ENCODE measurements at places on chromosomes 6 and 20.

- no peaks in the 10 kb centered on the region for H3K36me3 ChIP-seq
- H3K27me3 ChIP-seq = no peaks in the 10 kb centered on the region
- no peak overlapping the region for H3K4me3 ChIP-seq
- no peak for DNase-seq
- no peaks in the 10 kb centered on the region for H3K4me1 ChIP-seq
These were observed 156.1 kb upstream of the PTPRK start for GRCh38 chr6:128676456-128676855.

DNA sequence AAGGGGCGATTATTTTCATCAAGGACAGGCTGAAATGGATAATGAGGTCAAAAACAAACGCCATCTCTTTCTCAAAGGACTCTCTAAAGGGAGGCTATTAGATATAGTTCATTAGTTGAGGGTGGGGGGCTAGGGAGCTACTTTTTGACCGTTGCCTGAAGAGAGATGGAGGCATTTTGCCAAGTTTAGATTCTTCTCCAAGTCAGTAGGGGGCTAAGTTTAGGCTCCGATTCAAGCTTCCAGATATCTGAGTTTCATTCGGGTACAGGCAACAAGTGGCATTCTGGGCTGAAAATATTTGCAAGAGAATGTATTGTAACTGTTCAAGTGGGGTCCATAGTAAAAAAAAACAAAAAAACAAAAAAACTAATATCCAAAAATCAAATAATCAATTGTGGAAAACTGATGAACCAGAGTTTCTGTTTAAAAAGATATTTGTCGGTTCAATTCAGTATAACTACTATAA lies 43.4 kb upstream of the PIM1 start:
- no peaks in the 10 kb centered on the region for H3K36me3 ChIP-seq
- H3K27ac ChIP-seq = no peak overlapping the region
- H3K4me1 ChIP-seq = peaks cover 6% of the 10 kb centered on the region
- no peak for DNase-seq
- no peaks in the 10 kb centered on the region for H3K27me3 ChIP-seq

DNA sequence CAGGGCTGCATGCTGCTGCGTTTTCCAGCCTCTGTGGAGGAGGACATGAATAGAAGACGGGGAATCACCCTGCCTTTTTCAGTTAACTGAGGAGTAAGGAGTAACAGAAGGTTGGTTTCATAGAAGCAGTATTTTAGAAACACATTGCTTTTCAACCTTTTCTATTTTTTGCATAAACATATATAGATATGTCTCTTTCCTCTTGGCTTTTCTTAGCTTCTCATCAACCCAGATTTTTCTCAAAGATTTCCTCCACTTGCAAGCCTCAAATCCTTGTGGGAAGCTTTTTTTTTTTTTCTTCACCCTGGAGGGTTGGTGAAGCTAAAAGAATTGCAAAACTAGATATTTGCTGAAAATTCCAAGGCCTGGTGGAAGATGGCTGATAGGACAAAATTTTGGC lies 6.0 kb downstream of the SLC24A3 start:
- no peaks in the 10 kb centered on the region for H3K27me3 ChIP-seq
- DNase-seq = no peak
- peaks cover 18% of the 10 kb centered on the region for H3K4me1 ChIP-seq
- no peak overlapping the region for H3K4me3 ChIP-seq

DNA sequence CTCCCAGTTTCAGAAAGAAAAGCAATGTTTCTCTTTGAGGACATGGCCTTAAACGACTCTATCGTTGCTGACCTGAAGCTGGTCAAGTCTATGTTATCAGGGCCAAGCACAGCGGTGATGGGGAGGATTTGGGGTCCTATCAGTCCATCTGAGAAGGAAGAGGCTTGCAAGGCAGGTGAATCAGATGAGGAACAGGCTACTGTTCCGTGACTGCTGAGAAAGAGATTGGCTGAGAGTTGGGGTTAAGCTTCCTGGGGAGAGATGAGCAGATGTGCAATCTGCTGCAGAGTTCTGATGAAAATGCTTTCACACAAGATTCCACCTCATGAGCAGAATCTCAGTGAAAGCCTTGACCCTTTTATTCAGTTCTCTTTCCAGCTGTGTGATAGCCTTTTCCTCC lies 168.3 kb upstream of the STMND1 start:
- no peaks in the 10 kb centered on the region for H3K27me3 ChIP-seq
- H3K4me1 ChIP-seq = no peaks in the 10 kb centered on the region
- no peak overlapping the region for H3K4me3 ChIP-seq
- no peak for DNase-seq
- H3K27ac ChIP-seq = no peak overlapping the region

DNA sequence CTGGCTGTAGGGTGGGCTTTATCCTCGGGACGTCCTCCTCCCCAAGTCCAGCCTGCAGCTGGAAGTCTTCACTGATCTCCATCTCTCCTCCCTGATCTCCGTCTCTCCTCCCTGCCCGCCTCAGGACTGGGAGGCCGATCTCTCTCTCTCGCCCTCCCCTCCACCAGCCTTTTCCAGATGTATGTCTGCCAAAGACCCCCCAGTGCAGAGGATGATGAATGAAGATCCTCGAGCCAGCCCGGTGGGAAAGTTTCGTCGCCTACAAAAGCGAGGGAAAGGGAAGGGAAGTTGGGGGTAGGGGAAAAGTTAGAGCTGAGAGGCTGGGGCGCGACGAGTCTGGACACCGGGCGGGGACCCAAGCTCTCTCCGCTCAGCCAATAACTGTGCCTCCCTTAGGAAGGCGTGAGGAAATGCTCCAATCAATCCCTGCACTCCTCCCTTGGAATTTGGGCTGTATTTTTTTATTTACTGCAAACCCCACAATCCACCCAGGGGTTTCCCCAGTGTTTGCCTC lies 595 bp upstream of the SRF start:
- peaks cover 28% of the 10 kb centered on the region for H3K4me1 ChIP-seq
- peak overlapping the region; percentile 93 for H3K27ac ChIP-seq
- H3K4me3 ChIP-seq = peak overlapping the region; percentile 98
- no peak for DNase-seq
- H3K27me3 ChIP-seq = no peaks in the 10 kb centered on the region
- H3K36me3 ChIP-seq = peaks cover under 1% of the 10 kb centered on the region

DNA sequence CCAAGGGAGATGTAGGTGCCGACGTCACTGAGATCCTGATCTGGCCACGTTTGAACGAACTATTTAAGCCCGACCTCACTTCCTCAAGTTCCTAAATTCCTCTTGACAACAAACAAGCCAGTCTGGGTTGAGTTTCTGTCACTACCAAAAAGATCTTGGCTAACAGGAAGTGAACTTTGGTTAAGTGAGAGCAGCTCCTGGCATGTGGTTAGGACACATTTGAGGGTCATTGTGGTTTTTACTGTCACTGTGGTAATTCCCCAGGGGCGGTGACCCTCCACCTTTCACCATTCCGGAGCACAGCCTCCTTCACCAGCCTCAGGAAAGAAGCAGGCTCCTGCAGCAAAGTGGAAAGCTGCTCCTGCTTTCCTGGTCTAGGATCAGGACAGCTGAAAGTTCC lies 43.1 kb upstream of the ZNF831 start:
- no peak overlapping the region for H3K27ac ChIP-seq
- no peak for DNase-seq
- H3K36me3 ChIP-seq = no peaks in the 10 kb centered on the region

GRCh38 chr6:13262302-13263230 lies 65.8 kb downstream of the TBC1D7 start:
- no peaks in the 10 kb centered on the region for H3K27me3 ChIP-seq
- H3K4me1 ChIP-seq = no peaks in the 10 kb centered on the region
- H3K27ac ChIP-seq = no peak overlapping the region
- no peak overlapping the region for H3K4me3 ChIP-seq

GRCh38 chr6:133957227-133957626 lies 4.2 kb downstream of the TBPL1 start:
- no peaks in the 10 kb centered on the region for H3K27me3 ChIP-seq
- H3K27ac ChIP-seq = no peak overlapping the region

All from esophagus squamous epithelium (tissue), 5 donors.